AG10803 (cell line): ENCODE measurements at places on chromosomes 6 and 20.
A peak's percentile ranks its signal among the peaks of the same experiment; 100 is the strongest.

- peak; percentile 21 for DNase-seq
Measured at GRCh38 chr6:35094183-35094582, 47.0 kb downstream of the TCP11 start.

GRCh38 chr6:156589281-156589680, 187.9 kb upstream of the ARID1B start:
- DNase-seq: peak; percentile 84

- DNase-seq: no peak
Measured at GRCh38 chr6:115863211-115863610, 197.5 kb downstream of the FRK start.

GRCh38 chr20:63940071-63940471, 16.1 kb downstream of the UCKL1 start:
- no peak for DNase-seq

- DNase-seq: no peak
Measured at GRCh38 chr20:35887393-35888064, 66.8 kb downstream of the SCAND1 start.

DNA sequence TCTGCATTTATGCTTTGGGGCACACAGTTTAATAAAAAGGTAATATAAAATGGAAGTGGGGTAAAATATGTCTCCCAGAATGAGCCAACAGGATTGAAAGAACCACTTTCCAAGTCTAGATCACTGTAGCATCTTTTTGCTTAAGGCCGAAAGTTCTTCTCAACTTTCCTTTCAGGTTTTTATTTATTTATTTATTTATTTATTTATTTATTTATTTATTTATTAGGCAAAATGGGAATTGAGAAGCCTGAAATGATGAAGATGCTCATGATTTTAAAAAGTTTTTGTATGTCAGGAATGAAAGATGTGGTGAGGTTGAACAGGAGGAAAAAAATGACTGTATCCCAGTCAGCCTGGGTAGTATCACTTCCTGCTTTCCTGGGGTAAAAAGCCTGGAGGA, 24.0 kb downstream of the TSHZ2 start:
- no peak for DNase-seq

DNA sequence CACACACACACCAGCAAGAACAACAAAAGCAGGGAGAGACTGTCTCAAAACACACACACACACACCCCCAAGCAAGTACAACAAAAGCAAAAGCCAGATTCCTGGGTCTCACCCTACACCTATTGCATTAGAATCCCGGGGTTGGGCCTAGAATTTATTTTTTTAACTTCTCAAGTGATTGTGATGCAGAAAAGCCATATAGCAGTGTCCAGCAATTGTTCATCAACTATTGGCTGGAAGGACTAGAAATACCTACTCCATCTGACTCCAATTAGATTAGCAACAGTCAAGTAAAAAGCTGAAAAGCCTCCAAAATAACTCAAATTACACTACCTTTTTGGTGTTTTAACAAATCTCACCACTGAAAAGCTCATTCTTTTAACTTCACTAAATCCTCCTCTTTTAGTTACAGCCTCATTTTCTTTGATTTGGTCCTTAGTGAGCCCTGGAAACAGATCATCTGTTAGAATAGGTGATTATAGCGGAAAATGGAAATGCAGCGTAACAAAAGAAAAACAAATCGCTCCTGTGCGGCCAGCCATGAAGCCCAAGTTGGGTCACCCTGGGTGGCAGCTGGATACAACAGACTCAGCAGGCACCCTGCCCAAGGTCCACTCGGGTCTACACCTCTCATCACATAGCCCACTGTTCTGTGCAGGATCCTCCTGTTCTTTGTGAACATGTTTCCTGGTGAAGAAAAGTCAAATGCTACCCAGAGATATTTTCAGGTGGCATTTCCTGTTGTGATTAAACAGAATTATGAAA, 38.7 kb downstream of the STAU1 start:
- DNase-seq: peak; percentile 60

GRCh38 chr20:49989234-49990065, 6.7 kb downstream of the SNAI1 start:
- DNase-seq: peak; percentile 93

DNA sequence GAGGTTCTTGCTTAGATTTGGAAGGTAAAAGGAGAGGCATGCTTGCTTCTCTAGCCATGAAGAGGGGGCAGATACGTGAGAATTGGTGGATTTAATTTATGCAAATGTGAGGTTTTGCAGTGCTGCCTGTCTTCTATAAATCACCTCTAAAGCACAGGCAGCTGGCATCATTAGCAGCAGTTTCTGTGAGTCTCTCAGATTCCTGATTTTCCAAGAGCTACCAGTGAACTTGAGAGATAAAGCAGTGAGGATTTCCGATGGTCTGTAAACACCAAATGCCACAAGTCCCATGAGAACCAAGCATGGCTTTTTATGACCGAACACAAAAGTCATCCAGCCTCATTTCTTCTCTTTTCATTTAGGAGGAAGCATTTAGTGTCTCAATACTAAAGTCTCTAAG, 3.2 kb upstream of the SIRPB2 start:
- DNase-seq: no peak

- DNase-seq: no peak
Measured at GRCh38 chr6:64266351-64266821, 630.8 kb downstream of the PHF3 start.

DNA sequence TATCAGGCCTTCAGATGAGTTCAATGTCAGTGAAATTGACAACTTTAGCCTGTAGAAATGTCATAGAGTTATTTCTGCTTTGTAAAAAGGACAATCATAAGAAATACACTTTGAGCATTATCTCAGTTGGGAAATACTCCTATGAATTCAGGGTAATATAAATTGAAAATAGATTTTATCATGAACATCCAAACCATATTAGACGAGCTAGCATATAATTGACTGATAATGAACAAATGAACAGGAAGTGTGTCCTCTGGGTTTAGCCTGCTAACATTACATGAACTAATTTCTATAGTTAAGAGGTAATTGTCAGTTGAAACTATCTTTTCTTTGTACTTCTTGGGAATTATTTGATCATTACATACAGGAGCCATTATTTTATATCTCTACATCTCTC, 469.0 kb upstream of the RNF217 start:
- DNase-seq: no peak
